Stimulated activated CD8-positive, alpha-beta memory T cell treated with anti-CD3 and anti-CD28 coated beads, Interleukin-15, amount 100 ng/mL, for 4 hours (primary cell): ENCODE measurements at places on chromosomes 6 and 20.

DNA sequence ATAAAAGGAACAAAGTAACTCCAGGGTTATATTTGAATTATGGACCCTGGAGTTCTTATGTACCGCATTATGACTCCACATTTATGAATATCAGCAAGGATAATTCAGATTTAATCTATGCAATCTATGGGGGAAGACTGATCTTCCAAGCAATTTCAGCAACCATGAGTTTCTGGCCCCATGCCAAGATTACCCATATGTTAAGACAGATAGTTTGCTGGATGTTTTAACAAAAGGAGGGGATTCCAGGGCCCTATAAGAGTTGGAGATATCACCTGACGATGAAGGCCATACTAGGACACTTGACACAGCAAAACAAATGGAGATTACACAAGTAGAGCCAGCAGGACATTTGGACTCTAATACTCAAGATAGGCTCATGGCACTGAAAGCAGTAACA, 45.9 kb upstream of the PLN start:
- DNase-seq = no peak

GRCh38 chr20:37309936-37310590, 20.6 kb downstream of the MANBAL start:
- no peak for DNase-seq

- peak; percentile 61 for DNase-seq
These were observed 32.6 kb upstream of the FAM83D start for GRCh38 chr20:38893565-38894090.

GRCh38 chr20:47256668-47257236, 99.7 kb downstream of the ZMYND8 start:
- DNase-seq = no peak

DNA sequence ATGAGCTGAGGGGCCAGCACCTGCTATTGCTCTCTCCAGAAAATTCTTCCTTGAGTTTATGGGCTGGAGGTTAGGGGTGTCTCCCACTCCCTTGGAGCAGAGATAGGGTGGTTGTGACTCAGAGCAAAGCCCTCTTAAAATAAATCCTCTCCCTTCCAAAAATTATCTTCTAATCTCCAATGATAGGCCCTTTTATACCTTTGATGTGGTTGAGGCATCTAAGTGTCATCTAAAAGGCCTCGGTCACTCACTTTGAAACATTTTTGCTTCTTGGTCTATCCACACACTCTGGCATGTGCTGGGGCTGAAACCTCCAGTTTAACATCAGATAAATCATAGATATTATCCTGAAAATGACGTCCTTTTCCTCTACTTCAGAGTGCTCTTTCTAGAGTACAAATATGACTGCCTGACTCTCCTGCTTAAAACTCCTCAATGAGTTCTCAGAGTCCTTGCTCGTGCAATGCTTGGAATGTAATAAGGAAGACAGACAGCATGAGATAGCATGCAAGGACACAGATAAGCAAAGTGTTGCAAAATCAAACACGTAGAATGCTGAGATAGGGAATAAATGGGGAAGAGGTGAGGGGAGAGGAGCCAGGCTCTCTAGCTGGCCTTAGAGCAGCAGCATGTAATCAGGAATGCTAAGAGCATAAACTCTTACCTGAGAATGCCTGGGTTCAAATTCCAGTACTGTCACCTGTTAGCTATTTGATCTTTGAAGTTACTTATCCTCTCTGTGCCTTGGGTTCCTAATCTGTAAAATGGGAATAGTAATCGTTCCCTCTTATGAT, 374.1 kb upstream of the CITED2 start:
- DNase-seq = no peak

- no peak for DNase-seq
These were observed 10.9 kb downstream of the TFB1M start for GRCh38 chr6:155303361-155303870.

DNA sequence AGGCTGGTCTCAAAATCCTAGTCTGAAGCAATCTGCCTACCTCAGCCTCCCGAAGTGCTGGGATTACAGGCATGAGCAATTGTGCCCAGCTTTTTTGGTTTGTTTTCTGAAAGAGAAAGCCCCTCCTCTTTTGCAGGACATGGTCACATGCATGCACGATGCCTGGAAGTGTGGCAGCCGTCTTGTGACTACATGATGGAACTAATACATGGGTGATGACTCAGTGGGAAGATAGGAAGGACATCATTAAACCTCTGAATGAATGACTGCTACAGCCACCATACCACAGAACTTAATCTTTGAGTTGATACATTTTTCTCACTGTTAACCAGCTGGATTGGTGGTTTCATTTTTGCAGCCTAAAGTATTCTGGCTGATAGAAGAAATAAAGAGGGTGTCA, 13.4 kb upstream of the CTNNBL1 start:
- no peak for DNase-seq
